Retinal pigment epithelial cell (primary cell): ENCODE measurements at places on chromosomes 7 and 10.

DNA sequence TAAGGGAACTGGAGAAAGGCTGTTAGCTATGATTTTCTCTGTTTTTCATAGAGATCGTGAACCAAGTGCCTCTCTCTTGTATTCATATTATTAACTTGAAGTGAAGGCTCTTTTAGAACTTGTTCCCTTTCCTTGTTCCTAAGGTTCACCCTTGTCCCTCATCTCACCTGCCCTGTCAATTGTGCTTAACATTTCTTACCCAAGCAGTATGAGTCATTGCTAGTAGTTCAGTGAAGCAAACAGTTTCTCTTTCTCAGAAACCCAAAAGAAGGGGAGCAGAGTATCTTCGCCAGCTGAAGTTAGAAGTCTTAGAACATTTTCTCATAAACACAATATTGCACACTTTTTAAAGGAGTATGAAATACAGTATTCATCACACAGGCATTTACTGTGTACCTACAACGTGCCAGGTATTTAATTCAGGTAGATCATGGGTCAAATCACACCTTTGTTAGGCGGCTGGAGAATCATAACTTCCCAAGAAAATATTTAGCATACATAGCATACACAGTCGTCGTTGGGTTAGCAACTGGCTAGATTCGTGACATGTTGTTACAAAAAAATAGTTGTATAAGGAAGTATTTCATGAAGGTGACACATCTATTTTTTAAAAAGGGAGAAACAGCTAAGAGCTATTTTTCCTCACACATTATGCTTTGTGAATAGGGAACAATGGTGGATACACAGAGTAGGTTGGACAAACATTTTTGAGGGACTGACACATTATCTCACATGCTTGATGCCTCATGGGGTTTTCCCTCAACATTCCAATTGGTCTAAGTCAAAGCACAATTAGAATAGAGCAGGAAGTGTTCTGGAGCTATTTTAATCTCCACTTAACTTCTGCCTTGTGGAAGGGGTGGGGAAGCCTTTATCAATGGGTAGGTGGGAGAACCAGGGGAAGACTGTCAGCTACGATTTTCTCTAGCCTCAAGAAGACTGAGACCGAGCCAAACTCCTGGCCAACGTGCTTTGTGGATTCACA, 13.2 kb downstream of the HDAC9 start:
- DNase-seq = peak; percentile 94

DNA sequence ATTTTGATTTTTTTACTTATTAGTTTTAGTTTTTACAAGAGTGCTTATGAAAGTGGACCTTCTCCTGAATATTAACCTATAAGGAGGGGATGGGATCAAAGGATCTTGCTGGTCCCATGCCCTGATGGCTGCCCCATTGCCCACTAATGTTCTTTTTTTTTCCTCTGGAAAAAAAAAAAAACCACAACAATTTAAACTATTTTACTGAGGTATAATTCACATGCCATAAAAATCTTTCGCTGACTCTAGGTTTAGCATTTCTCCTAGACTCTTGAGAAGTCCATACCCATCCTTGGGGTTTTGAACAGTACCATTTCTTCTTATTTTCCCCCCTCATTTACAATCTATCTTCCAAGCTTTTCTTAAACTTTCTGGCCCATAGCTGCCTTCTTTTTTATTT, 481.8 kb downstream of the TFEC start:
- DNase-seq = no peak

- DNase-seq = peak; percentile 92
These were observed 103.3 kb downstream of the DNMBP start for GRCh38 chr10:99906470-99906869.

- DNase-seq = no peak
These were observed 29.5 kb downstream of the NAMPT start for GRCh38 chr7:106255246-106255645.

DNA sequence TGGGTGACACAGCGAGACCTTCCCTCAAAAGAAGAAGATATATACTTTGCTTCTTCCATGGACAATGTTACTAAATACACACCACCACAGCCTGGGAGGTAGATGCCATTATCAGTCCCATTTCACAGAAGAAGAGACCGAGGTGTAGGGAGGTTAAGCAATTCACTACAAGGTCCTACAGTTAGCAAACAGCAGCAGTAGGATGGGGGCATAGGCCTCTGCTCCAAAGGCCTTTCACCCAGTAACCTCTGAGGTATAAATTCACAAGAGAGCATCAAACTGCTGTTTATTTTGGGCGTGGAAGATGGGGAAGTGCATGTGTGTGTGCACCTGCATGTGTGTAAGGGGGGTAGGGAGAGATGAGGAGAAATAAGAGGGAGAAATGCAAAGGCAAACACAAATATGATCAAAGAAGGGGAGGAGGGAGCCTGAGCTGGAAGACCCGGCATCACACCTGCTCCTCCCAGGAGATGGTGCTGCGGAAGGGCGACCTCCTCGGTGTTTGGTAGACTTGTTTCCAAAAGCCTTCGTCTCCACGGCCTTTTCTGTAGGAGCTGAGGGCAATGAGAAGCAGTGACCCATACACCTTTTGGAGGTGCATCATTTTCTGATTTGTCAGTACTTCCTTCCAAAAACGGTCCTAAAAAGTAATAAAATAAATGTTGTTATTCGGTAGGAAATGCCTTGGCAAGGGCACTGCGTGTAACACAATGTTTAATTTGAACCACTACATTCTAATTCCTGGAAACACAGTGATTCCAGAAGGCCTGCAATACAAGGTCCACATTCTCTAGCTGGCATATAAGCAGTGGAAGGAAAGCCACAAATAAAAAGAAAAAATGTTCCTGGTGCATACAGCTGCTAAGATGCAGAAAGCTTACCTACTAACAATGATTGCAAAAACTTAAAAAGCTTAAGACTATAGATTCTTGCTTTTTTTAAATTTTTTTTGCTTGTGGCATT, 25.9 kb upstream of the ACSL5 start:
- DNase-seq = no peak

- DNase-seq = no peak
These were observed 656.0 kb downstream of the CNTNAP2 start for GRCh38 chr7:146772601-146773000.

DNA sequence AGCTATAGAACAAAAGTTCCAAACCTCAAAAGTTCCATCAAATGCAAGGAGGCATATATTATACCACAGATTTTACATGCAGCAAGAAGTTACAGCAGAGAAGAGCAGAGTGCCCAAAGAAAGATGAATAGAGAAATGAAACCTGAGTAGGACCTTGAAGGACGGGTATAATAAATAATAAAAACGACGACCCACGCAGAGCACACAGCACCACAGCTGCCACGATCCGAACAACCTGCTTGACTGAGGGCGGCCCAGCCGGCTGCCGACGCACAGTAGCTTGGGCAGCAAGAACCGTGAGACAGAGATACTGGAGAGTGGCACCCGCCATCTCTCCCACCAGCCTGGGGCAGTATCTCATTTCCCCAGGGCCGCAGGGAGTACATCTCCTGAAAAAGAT, 79.0 kb downstream of the HIPK2 start:
- no peak for DNase-seq

- DNase-seq = no peak
These were observed 355.2 kb downstream of the SUGCT start for GRCh38 chr7:40489844-40490602.

- peak; percentile 7 for DNase-seq
These were observed 34.3 kb upstream of the PTF1A start for GRCh38 chr10:23157691-23158369.

GRCh38 chr10:85902051-85902450, 464.5 kb downstream of the GRID1 start:
- DNase-seq = no peak

DNA sequence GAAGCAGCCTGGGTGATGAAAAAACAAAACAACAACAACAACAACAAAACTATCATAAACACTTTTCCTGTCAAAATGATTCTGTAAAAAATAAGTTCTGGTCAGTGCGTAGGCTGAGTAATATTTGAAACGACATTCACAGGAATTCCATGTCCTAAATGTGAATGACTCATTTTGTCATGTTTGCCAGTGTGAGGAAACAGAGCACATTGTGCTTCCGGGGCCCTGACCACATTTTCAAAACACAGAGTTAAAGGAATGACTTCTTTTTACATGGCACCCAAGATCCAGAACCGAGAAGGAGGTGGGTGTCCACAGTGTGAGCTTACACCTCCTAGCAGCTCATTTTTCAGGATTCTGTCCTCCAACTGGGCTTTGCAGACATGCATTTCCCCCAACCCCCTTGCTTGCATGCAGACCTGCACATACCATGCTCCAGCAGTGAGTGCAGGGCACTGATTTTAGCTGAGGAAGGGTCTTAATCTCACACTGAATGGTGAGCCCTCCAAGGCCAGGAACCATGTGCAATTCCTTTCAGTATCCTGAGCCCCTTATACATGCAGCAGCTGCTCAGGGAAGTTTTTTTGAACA, 3.0 kb downstream of the CLRN3 start:
- DNase-seq = no peak

- no peak for DNase-seq
These were observed 389.6 kb downstream of the GFRA1 start for GRCh38 chr10:115883372-115883771.

DNA sequence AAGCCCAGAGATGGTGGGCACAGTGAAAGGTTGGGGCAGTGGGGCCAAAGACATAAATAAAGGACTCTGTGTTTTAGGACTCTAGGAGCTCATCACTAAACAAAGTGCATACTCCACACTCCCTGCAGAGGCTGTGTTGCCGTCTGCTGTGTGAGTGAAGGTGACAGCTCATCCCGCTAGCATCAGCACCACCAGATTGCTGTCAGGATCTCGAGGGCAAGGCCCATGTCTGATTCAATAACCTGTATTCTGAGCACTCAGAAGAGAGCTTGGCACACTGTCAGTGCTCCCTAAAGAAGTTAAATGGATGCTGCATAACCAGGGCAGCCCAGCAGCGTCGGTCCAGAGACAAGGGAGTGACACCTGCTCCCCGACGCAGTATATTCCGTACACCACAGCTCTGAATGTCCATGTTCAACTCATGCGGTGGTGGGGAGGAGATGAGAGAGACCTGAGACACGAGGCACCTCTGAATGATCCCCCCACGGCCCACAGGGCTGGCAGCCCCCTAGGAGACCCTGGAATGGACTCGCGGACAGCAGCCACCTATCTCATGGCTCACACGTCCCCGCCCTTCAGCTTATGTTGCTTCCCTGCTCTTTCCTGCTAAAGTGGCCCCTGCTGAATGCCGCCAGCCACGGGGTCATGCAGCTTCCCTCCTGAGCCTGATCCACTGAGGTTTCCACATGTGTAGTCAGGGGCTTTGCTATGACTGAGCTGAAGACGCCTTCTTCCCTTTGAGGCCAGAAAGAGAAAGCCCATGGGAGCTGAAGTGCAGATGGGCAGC, 132.7 kb upstream of the KCNMA1 start:
- no peak for DNase-seq

- DNase-seq = no peak
These were observed 174.9 kb downstream of the ELFN1 start for GRCh38 chr7:1844951-1845390.

DNA sequence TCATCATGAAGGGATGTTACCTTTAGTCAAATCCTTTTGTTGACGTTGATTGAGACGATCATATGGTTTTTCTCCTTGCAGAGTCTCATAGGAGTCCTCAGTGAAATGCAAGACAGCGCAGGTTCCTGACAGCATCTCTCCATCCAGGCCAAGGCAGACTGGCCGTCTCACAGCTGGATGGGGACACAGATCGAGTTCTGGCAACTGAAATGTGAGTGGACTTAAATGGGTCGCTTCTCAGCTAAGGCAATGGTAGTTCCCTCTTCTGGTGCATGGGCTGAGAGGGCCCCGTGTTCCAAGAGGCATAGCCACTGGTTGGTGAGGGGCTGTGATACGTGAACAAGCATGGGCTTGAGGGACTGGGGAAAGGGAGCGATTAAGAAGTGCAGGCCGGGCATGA, 99.3 kb upstream of the CPXM2 start:
- DNase-seq = no peak

DNA sequence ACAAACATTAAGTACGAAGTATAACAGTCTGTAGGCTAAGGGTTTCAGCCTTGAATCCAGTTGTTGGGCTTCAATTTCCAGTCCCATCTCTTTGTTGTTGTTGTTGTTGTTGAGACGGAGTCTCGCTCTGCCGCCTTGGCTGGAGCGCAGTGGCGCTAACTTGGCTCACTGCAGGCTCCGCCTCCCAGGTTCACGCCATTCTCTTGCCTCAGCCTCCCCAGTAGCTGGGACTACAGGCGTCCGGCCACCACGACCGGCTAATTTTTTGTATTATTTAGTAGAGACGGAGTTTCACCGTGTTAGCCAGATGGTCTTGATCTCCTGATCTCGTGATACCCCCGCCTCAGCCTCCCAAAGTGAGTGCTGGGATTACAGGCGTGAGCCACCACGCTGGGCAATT, 464.9 kb downstream of the ANKRD7 start:
- no peak for DNase-seq

- DNase-seq = peak; percentile 10
These were observed 32.5 kb upstream of the TBX20 start for GRCh38 chr7:35286422-35286821.

DNA sequence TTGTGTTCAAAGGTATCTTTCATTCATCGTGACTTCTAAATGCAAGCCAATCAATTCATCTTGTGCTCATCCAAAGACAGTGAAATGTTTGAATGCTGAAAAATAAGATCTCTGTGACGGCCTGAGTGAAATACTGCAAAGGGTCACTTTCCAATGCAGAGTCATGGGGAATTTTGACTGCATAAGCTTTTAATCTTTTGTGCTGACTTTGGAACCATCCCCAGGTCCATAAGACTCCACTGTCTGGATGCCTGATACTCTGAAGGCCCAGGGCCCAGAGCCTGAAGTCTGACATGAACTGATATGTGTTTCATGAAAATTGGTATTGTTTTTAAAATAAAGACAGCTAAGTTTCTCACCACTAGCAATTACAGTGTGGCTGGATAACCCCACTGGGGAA, 39.0 kb downstream of the PPP1R3C start:
- DNase-seq = no peak

DNA sequence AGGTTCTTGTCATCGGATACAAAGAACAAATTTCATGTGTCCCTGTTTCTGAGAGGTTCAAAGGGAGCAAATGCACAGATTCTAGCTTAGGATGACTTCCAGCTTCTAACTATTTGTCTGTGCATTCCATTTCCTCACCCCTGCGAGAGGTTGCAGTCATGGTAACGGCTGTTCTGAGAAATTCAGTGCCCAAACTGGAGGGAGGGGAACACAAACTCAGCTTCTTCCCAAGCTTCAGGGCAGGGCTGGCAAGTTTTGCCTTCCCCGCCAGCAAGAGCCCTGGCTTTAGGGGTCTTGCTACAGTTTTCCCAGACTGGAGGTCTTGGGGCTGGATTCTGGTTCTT, 11.1 kb downstream of the FAS start:
- no peak for DNase-seq

GRCh38 chr7:140621401-140622021, 19.1 kb downstream of the DENND2A start:
- DNase-seq = no peak

GRCh38 chr10:35995485-35995884, 353.4 kb upstream of the FZD8 start:
- DNase-seq = no peak

- no peak for DNase-seq
These were observed 1.2 kb upstream of the TMEM178B start for GRCh38 chr7:141072548-141073172.

GRCh38 chr10:18607503-18608378, 43.6 kb downstream of the NSUN6 start:
- peak; percentile 40 for DNase-seq

- DNase-seq = no peak
These were observed 68.6 kb downstream of the UNCX start for GRCh38 chr7:1301054-1301881.
